BE2C (cell line): ENCODE measurements at places on chromosomes 4 and X.

GRCh38 chrX:133171962-133172708 is 46.0 kb downstream of the TFDP3 start:
- no peak for DNase-seq

DNA sequence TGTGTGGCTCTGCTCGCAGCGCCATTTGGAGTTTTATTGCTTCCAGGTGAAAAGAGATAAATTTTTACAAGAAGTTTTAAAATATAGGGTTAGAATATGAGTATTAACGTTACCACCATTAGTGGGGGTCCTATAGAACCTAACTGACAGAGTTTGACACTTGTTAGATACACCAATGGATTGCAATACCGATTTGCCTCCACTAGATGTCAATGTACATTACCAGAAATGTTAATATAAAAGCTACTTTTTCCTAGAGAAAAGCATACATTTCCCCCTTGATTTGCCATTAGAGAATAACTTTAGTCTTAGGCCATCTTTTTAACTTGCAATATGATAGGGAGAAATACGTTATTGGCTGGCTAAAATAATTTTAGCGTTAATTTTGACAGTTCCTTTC is 108.4 kb downstream of the LINC00632 start:
- DNase-seq, result peak; percentile 5

GRCh38 chr4:47050761-47051725 is 19.7 kb downstream of the GABRB1 start:
- DNase-seq, result no peak

DNA sequence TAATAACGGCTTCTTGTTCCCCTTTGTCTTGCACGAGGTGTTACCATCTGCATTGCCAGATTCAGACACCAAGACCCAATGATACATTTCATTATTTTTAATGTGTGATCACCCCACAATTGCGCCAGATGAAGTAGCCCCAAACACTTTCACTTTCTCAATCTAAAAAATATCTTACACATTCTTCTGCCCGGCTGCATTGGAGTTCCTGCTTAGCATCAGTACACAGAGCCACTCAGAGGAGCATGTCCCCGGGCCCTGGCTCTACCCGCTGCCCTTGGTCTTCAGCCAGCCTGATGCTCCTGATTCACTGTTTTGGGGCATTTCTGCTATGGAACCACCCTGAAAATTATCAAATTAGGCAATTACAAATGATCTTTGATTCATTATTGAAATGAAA is 66.0 kb upstream of the TENM3 start:
- DNase-seq, result no peak
